Cerebellar nuclear complex (tissue), 1 donor: ENCODE measurements at places on chromosomes 4 and X.

DNA sequence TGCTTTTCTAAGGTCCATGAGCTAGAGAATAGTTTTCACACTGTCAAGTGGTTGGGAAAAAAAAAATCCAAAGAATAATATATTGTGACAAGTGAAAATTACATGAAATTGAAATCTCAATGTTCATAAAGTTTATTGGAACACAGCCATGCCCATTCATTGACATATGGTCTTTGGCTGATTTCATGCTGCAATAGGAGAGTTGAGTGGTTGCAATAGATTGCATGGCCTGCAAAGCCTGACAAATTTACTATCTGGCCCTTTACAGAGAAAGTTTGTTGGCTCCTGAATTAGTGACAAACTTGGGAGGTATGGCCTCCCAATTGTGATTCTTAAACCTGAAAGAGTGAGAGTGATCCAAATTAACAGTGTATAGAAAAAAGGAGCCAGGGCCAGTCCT lies 115.5 kb upstream of the FAM9C start:
- no peak for DNase-seq

DNA sequence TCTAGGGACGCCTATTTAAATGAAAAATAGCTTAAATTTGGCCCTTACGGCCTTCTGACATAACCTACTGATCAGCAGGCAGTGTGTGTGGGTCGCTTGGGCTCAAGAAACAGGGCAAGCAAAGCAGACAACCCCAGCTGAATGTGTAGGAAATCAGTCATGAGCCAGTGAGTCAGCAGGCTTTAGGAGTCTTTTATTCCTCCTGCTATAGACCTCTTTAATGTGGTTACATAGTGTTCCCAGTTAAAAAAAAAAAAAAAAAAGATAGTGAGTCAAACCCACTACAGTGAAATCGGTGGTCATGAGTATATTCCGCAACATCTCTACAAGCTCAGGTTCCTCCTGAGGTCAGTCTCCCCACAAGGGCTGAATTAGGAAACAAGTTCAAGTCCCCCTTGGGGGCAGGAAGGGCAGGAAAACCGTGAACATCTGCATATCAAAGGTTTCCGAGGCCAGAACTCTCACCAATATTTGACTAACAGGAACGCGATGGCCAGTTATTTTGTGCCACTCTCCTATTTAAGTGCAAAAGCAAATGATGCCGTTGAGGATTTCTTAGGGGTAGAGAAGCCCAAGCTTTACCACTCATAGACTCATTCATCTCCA lies 32.7 kb downstream of the ACSL1 start:
- DNase-seq, result no peak

DNA sequence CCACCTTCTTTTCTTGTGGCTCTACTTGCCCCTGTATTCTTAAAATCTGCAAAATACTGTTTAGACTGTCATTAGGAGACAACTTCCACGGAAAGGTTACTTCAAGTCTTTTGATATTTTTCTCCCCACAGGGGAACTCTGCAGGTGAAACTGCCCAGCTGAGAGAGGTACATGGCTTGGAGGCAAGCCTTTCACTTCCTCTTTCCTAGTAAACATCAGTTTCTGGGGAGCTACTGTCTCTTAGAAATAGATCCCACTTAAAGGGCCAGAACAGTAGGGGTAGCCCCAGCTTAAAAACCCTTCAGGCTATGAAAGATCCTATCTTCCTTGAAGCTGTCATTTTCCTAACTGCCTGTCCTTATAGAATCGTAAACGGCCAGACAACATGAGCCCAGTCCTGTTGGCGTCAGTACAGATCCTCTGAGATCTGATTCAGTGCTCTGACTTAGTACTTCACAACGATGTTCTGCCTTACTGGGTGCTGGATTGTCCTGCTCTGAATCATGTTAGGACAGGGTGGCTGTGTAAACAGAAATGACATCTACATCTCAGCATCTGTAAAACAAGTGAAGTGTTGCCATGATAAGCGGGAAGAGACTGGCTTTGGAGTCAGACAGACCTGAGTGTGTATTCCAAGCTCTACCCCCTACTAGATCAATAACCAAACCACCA lies 102.1 kb downstream of the ITIH6 start:
- DNase-seq, result no peak

DNA sequence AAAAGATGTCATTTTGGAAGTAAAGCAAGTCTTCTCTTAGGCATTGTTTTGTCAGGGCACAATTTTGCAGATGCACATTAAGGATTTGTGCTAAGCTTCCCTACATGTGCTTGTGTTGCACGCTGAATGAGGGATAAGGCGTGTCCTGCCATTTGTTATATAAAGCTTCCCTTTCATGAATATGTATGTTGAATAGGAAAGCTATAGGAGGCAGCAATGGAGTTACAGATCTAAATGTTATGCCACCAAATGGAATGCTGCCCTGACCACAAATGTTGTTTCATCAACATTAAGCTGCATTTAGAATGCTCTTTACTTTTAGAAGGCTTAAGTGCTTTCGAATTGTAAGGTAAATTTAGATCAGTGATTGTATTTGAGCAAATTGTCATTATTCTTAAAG lies 20.9 kb downstream of the SGMS2 start:
- DNase-seq, result no peak

GRCh38 chr4:93384241-93384640 lies 444.3 kb upstream of the ATOH1 start:
- DNase-seq, result no peak

DNA sequence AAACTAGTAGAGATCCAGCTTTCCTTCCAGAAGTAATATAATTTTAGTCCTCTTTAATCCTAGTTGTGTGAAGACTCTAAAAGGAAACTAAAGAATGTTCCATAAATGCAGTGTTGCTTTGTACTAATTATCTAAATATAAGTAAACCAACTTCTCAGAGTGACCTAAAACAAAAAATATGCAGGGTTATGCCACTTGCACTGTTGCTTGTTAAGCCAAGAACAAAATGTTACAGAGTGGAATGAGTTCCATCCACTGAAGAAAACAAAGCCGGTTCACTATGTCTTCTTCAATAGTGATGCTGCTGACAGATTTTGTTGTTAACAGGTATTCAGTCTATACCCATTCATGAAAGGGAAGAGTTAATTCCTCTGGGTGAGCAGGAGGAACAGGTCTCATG lies 252.0 kb upstream of the DIAPH2 start:
- no peak for DNase-seq

GRCh38 chr4:119984996-119985395 lies 81.7 kb downstream of the MAD2L1 start:
- DNase-seq, result no peak

- DNase-seq, result no peak
Observed at GRCh38 chrX:116204932-116205331, 34.4 kb downstream of the AGTR2 start.

DNA sequence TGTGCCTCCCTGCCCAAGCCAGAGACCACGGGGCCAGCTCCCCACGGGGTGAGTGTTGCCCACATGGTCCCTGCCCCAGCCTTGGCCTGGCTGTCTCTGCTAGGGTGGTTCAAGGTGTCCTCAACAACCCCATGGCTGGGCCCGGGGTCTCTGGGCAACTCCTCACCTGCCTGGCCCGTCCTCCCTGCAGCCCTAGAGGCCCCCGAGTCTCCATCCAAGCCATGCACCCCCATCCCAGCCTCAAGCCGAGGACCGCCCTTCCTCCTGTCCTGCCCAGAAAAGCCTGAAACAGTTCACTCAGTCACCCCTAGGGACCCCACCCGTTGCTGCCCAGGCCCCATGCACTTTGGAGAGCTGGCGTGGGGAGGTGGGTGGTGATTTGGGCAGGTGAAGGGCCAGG lies 120.9 kb downstream of the FAM53A start:
- DNase-seq, result no peak
